Thymus (tissue), 14 donors: ENCODE measurements at places on chromosomes 11 and 22.

- DNase-seq: no peak
These were observed 467 bp downstream of the ESS2 start for GRCh38 chr22:19143967-19144400.

GRCh38 chr11:16001899-16002426 lies 354.4 kb downstream of the SOX6 start:
- no peak for DNase-seq

- no peak for DNase-seq
These were observed 23.0 kb downstream of the OR8B12 start for GRCh38 chr11:124520550-124520854.

DNA sequence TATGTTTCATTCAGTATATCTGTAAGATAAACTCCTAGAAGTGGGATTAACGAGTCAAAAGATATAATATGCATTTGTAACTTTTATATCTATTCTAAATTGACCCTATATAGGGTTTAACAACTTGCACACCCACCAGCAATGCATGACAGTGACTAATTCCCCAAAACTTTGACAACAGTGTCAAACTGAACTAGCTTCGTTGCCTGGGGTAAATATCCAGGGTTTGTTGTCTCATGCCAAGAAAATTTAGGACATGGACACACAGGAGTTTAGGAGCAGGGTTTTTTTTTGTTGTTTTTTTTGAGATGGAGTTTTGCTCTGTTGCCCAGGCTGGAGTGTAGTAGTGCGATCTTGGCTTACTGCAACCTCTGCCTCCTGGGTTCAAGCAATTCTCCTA lies 5.1 kb downstream of the SNU13 start:
- DNase-seq: no peak
